ENCODE measurements at places on chromosomes 5 and 9. TPM values are rescaled to one million over a fixed set of nuclear protein-coding genes. Genes with fewer than 3 reads are reported as not detected.

The IFNA2 gene
- not detected for total RNA-seq

The GABRA1 gene
- not detected for total RNA-seq

The PCDHB10 gene
- 1.2 TPM for total RNA-seq

The PCDHB7 gene
- 0.95 TPM for total RNA-seq

The PCDHB12 gene
- 2.6 TPM for total RNA-seq

The FAF2 gene
- total RNA-seq: 27.0 TPM

The CFAP90 gene
- not detected for total RNA-seq

The IL5 gene
- total RNA-seq: not detected

The PCDHGA9 gene
- 3.8 TPM for total RNA-seq

The UNC13B gene
- total RNA-seq: 32.4 TPM

The CKMT2 gene
- total RNA-seq: 2.1 TPM

The AGXT2 gene
- not detected for total RNA-seq

The EMB gene
- total RNA-seq: 13.5 TPM

The SLC2A6 gene
- 0.76 TPM for total RNA-seq

The WHRN gene
- total RNA-seq: 3.0 TPM

The FYB1 gene
- total RNA-seq: 14.1 TPM

The LCN2 gene
- total RNA-seq: 931 TPM

The ZSWIM6 gene
- total RNA-seq: 10.2 TPM

The CCL28 gene
- 4.2 TPM for total RNA-seq

The SH2D3C gene
- total RNA-seq: 4.8 TPM

The LRRC19 gene
- total RNA-seq: not detected

The SLC45A2 gene
- 0.19 TPM for total RNA-seq

The SLC27A6 gene
- total RNA-seq: 7.6 TPM

The ELOVL7 gene
- total RNA-seq: 7.4 TPM

The SARDH gene
- total RNA-seq: not detected

The ATP6V0E1 gene
- 84.2 TPM for total RNA-seq

The IFNA13 gene
- not detected for total RNA-seq

The SLC6A18 gene
- not detected for total RNA-seq

The SPATA31E1 gene
- not detected for total RNA-seq

The TXNDC8 gene
- total RNA-seq: not detected

The ZNF483 gene
- 1.2 TPM for total RNA-seq

The DOCK8 gene
- 19.8 TPM for total RNA-seq

The NDST1 gene
- 103 TPM for total RNA-seq

The PCDHGB7 gene
- 6.3 TPM for total RNA-seq

The NR2F1 gene
- total RNA-seq: 26.3 TPM

The SLC6A7 gene
- not detected for total RNA-seq

The FAM78A gene
- total RNA-seq: 1.1 TPM

The PPP2R2B gene
- total RNA-seq: 1.5 TPM

The QRFP gene
- total RNA-seq: 0.18 TPM

The SLC9A3 gene
- 2.4 TPM for total RNA-seq

The ADAMTS12 gene
- total RNA-seq: not detected

The NOTCH1 gene
- 32.0 TPM for total RNA-seq

The LCN10 gene
- total RNA-seq: 1.7 TPM

The COX7C gene
- total RNA-seq: 639 TPM

The RANBP3L gene
- total RNA-seq: 0.57 TPM

The SLC36A3 gene
- not detected for total RNA-seq

The ACSL6 gene
- 3.2 TPM for total RNA-seq

The SLC25A2 gene
- total RNA-seq: 2.2 TPM

The PPIC gene
- total RNA-seq: 54.1 TPM

The LRRC70 gene
- 0.97 TPM for total RNA-seq

The SLC4A9 gene
- total RNA-seq: 0.04 TPM

The GGTA1 gene
- 24.5 TPM for total RNA-seq

The FGF1 gene
- 2.4 TPM for total RNA-seq

All from esophagus squamous epithelium (tissue), 5 donors.